Activated naive CD4-positive, alpha-beta T cell treated with anti-CD3 and anti-CD28 coated beads for 36 hours (primary cell): ENCODE measurements at places on chromosomes 4 and X.

DNA sequence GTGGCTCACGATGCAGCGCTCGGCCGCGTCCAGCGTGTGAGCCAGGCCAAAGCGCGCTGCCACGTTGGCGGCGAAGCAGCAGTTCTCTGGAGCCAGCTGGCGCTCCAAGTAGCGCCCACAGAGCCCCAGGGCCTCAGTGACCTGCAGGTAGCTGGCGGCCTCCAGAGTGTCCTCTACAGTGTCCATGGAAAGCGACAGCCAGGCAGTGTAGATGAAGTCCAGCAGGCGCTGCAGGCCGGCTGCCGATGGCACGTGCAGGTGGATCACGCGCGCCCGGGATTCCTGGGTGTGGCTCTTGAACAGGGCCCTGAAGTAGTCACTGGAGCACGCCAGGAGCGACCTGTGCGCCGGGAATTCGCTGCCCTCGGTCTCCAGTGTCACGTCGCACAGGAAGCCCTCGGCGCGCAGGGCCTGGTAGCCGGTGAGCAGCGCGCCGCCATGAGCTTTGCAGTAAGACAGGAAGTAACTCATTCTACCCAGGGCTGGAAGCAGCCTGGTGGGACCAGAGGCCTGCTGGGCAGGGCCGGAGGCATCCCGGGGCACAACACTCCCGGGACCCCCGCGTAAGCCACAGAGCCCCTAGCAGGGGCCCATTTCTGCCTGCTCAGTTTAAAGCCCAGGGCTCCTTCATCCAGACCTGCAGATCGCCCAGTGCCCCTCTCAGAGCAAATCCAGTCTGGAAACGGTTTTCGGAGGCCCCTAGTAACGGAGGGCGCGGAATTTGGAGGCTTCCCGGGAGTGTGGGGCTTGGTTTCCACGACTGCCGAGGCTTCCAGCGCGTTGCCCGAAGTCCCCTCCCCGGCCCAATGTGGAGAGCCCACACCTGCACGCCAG is 595 bp downstream of the KLHL34 start:
- DNase-seq, result peak; percentile 40

DNA sequence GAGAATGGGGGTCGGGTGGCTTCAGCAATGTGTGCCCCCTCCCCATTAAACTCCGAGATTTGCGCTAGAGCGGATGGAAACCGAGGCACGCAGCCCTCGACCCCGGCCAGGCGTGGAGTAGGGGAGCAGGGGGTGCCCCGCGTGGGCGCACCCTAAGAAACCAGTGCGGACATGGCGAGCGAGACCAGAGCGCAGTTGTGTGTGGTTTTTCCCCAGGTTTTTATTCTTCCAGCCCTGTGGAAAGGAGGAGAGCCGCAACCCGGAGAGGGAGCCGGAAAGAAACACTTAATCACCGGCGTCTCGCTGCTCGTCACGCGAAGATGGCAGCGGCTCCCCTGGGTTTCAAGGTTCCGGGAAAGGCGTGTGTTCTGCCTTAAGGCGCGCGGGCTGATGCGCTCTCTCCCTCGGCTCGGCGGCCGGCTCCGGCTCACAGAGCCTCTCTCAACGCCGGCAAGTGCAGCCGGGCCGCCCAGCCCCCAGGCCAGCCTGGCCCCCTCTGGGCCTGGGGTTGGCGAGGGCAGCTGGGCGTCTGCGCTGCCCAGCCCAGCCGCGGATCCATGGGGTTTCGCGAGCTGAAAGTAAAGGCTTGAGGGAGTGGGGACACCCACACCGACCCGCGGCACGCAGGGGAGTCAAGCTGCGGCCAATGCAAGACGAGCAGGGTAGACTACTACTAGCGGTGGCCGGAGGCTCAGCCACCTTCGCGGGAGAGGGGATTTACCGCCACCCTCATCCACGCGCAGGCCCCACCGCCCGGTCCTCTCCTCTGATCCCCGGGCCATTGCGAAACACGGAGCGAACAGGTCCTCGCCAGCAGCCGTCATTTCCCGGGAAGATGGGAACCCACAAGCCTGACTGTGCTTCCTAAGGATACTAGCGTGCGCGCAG is 74.0 kb upstream of the BCOR start:
- peak; percentile 47 for DNase-seq

DNA sequence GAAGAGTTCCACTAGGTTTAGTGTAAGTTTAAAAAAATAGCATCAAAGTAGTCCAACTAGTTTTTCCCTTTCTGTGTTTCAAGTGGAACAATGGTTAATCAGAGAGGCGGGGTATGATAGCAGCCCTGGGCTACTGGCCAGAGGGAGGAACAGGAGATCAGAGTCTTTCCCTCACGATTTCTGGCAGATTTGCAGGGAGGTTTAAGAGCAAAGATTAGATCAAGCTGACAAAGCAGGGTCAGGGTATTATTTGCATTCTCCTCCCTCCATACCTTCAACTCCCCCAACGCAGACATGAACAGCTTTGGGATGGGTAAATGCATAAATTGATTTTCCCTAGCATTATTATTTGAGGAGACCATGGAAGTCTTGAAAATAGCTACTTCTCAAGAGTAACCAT is 277.6 kb upstream of the DIAPH2 start:
- DNase-seq, result no peak

DNA sequence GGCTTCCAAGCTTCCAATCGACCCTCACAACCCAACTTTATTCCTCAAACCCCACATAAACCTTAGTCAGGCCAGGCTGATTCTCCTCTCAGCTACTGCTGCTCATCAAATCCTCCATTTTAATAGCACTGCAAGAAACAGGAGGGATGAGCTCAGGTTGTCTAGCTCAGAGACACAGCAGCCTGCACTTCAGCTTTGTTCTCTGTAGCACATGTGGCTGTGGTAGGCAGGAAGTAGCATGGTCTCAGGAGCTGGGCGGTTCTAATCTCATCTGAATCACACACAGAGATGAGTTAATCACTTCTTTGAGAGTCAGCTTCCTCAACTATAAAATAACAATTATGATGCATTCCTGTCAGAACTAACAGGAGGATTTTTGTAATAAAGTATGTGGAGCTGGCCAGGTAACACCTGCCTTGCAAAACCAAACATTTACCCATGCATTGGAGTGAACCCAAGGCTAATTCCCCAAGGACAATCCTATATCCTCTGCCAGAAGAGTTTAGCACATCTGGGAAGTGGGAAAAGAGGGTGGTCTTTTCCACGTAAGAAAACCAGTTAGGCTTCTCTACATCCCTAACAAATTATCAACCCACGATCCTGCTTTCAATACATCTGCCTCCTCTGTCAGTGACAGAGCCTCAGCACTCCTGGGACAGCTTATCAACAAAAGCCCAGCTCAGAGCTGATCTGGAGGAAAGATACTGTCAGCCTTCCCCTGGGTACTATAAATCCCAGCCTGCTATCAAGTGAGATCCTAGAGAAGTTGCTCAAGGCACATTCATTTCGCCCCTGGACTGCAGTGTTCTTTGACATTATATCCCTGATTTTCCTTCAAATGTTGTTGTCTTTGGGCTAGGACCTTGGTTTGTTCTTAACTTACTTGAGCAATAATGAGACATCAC is 32.8 kb downstream of the ELOVL6 start:
- peak; percentile 85 for DNase-seq

- DNase-seq, result no peak
These were observed 220.2 kb upstream of the PRPS2 start for GRCh38 chrX:12570859-12571501.

DNA sequence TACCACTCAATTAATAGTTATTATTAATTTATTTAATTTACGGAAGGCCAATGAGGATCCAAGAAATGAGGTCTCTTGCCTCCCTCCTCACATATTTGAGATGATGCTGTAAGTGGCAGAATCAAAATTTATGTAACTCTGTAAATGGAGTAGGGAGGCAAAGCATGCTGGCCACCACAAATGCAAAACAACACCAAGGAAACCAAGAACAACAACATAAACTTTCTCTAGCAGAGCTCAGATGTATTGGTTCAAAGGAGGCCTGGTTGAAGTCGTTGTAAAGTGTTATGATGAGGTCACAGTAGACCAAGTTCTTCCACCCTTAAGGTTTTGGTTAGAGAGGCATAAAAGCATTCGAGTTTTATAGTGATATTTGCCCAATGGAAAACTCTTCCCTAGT is 194.8 kb upstream of the FAT1 start:
- DNase-seq, result no peak

DNA sequence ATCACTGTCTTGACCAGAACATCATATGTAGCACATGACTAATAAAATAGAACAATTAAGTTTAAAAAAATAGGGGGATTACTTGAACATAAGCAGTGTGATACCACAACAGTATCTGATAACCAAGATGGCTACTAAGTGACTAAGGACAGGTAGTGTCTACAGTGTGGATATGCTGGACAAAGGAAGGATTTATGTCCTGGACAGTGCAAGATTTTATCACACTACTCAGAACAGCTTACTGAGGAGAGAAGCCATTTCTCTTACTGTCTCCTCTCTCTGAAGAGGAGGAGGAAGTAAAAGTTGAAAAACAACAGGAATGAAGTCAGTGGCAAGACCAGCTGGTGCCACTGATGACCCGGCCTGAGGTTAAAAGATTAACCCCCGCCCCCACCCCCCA is 4.0 kb upstream of the SLC10A7 start:
- DNase-seq, result no peak

GRCh38 chrX:153477364-153477857 is 7.0 kb upstream of the HAUS7 start:
- no peak for DNase-seq

GRCh38 chrX:131219271-131219670 is 69.8 kb downstream of the IGSF1 start:
- DNase-seq, result no peak

DNA sequence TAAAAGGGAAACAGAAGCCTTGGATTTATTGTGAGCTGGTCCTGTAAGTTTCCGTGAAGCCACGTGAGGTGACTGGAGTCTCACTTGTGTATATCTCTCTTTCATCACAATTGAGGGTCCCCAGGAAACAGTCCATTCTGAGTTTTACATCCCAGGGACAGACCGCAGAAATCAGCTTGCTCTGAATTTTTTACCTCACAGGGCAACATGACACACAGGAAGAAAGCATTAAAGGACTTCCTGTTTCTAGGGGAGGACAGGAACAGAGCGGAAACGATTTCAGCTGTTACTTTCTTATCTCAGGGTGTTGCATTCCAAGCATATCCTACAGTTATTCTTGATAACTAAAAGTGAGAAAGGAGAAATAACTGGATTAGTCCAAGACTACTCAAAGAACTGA is 553.5 kb downstream of the TRAM1L1 start:
- DNase-seq, result peak; percentile 8

DNA sequence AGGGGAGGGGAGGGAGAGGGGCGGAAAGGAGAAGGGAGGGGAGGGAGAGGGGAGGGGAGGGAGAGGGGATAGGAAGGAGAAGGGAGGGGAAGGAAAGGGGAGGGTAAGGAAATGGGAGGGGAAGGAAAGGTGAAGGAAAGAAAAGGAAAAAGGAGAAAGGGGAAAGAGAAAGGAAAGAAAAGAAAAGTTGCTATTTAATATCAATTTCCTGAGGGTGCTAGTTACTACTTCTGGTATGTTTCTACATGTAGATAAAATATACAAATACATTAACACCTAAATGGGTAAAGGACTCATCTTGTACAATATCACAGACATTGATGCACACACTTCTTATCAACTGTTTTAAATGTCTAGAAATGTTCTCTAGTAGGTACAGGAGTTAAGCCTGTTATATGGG is 22.6 kb downstream of the ANXA5 start:
- DNase-seq, result no peak

DNA sequence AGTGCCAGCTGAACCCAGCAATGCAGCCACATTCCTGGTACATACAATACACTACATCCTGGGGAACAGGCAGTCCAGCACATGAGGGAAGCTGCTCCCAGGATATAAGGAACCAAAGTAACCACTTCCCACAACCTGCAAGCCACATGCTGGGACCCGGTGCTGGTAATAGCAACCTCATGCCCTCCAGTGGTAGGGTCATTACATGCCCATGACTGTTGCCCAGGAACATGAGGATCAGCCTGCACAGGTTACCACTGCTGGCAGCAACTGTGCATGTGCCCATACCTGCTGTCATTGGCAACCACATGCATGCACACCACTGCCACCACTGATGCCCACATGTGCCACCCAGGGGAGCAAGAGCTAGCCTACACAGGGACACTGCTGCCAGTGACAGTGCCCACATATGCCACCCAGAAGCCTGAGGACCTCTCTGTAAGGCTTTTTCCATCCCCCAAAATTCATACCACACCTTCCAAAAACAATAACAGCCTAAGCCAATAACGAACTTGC is 1982.5 kb downstream of the ARAP2 start:
- no peak for DNase-seq

GRCh38 chr4:73776321-73776729 is 36.0 kb downstream of the CXCL8 start:
- no peak for DNase-seq

GRCh38 chrX:7926501-7926900 is 712 bp downstream of the PNPLA4 start:
- no peak for DNase-seq

DNA sequence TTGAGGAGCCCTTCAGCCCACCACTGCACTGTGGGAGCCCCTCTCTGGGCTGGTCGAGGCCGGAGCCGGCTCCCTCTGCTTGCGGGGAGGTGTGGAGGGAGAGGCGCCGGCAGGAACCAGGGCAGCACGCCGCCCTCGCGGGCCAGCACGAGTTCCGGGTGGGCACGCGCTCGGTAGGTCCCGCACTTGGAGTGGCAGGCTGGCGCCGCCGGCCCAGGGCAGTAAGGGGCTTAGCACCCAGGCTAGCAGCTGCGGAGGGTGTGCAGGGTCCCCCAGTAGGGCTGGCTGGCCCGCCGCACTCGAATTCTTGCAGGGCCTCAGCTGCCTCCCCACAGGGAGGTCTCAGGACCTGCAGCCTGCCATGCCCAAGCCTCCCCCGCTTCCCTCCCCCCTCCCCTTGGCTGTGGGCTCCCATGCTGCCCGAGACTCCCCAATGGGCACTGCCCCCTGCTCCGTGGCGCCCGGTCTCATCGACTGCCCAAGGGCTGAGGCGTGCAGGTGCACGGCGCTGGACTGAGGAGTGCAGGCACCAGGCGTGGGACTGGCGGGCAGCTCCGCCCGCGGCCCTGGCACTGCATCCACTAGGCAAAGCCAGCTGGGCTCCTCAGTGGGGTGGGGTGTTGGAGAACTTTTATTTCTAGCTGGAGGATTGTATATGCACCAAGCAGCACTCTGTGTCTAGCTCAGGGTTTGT is 127.5 kb downstream of the DCK start:
- DNase-seq, result no peak
